ENCODE measurements at places on chromosomes 3 and 15. TPM values are rescaled to one million over a fixed set of nuclear protein-coding genes. Genes with fewer than 3 reads are reported as not detected.

- DNase-seq = no peak
Observed at GRCh38 chr3:39255503-39256325, 24.1 kb downstream of the CX3CR1 start.

DNA sequence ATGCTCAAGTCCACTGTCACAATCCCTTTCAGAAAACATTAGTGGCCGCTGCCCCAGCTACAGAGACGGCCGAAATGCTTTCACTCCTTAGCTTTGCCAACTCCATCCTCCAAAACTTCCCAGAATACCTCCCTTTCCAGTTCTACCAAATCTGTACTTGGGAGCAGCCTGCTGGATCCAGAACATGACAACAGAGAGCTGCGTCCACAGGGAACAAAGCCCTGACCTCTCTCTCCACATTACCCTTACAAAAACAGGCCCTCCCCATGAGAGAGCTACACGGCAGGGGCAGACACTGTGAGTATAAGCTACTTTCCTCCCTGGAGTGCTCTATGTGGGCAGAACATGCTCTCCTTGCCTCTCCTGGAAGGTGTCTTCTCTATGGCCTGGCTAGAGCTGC, 6.3 kb downstream of the RBM15B start:
- no peak for DNase-seq

The SEMA7A gene
- total RNA-seq = 6.8 TPM

DNA sequence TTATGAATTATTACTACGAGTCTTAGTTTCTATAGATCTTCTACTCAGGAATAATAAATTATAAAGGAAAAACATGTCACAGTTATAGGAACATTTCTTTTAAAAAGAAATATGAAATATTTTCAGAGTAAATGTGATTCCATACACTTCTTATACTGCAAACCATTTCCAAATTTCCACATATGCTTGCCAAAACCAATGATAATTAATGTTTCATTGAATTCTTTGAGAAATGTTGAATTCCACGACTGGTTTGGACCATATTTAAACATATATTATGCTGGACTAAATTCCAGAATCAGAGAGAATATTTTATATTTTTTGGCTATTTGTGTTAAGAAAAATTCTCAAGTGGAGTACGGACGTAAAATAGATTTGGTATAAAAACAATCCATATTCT, 144.6 kb downstream of the EPHA3 start:
- no peak for DNase-seq

The LRRC49 gene
- total RNA-seq = not detected

The CPLX3 gene
- total RNA-seq = not detected

DNA sequence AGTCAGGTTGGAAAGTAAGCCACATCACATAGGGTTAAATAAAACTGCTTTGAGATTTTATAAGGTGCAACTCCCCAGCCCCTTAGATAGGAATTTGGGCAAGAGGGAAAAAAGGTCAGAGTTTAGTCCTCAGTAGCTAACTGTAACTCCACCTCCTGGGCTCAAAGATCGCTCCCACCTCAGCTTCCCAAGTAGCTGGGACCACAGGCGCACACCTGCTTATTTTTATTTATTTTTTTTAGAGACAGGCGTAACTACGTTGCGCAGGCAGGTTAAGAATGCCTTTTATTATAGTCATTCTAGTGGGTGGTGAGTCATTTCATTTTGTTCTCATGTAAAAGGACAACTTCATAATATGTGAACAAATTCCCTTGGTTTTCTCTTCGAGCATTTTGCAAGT, 14.7 kb downstream of the TM2D3 start:
- DNase-seq = no peak

DNA sequence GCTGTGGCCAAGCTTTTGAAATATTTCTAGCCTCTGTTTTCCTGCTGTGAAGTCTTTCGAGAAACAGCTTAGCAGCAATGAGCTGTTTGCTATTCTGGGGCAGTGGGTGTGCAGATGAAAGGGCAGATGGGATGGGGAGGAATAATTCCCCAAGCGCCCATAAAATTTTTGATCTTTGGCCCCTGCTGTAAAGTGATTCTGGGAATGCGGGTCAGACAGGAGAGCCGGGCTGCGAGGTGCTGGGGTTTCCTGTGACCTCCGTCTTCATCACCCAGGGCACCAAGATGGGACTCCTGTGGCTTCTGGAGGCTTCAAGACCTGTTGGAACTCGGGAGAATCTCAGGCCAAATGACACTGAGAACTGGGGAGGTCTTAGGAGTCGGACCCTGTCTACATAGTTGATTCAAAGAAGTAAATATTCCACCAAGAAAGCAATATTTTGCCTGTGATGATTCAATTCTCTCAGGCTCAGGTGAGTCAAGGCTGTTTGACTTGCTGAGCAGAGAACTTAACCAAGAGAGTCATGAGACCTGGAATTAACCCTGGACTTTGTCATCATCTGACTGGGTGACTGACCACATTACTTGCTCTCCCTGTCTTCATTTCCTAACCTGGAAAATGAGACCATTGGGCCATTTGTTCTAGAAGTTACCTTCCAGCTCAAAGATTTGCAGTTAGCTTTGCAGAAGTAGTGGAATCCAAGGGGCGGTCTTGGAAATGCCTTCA, 86.4 kb downstream of the POLR2M start:
- no peak for DNase-seq

GRCh38 chr3:40382617-40382979, 4.4 kb upstream of the ENTPD3 start:
- peak; percentile 33 for DNase-seq

The KPNA4 gene
- total RNA-seq = 72.4 TPM

The POPDC2 gene
- total RNA-seq = 0.13 TPM

DNA sequence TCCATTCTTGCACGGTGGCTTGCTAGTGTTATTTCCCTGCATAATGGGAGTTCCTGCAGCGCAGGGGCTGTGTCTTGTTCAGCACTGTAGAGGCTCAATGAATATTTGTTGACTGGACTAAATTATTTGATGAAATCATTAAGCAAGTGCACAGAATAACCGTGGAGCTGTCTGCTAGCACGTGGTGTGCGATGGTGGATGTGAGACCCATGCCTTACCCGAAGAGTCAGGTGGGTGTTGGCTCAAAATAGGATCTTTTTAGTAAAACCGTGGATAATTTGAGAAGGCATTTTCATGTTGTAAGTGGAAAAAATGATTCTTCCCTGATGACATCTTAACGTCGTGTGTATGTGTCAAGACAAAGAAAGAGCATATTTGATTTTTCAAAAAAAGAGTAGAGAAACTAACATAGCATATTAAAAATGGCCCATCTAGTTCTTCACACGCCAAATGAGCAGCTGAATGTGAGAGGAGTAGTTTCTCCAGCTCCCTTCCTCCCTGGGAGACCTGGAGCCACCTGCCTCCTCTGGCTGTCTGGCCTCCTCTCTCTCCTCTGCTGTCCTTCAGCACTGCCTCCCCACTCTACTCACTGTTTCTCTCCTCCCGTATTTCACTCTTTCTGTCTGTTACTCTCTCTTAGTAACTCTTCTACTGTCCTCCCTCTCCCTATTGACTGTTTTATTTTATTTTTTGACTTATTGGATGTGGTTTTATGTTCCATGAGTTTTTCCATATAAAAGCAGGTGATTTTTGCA, 6.3 kb downstream of the FAM81A start:
- no peak for DNase-seq

GRCh38 chr3:50156549-50157493, 1.7 kb downstream of the SEMA3F start:
- DNase-seq = peak; percentile 32

The ARHGAP11A gene
- 68.4 TPM for total RNA-seq

GRCh38 chr3:36698314-36698713, 66.0 kb downstream of the DCLK3 start:
- DNase-seq = no peak

- peak; percentile 41 for DNase-seq
Observed at GRCh38 chr15:44710236-44711095, 657 bp downstream of the PATL2 start.

The CEP97 gene
- 7.1 TPM for total RNA-seq

DNA sequence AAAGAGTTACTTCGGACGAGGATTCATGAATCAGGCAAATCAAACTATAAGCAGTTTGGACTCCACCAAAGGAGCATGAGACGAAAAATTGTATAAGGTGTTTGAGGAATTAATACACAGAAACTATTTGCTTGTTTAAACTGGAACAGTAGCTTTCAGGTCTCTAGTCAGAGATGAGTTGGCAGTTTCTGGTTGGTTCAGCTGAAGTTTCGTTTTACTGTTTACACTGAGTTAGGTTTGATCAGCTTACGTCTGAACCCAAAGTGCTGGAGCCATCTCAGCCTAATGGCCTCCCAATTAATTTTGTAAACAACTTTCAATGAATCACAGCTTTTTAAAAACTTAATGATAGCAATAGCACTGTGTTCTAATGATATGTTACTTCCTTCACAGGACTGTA, 703.7 kb downstream of the NLGN1 start:
- DNase-seq = no peak

- DNase-seq = no peak
Observed at GRCh38 chr15:31373096-31373865, 46.6 kb downstream of the KLF13 start.

The GOLGA8S gene
- not detected for total RNA-seq

DNA sequence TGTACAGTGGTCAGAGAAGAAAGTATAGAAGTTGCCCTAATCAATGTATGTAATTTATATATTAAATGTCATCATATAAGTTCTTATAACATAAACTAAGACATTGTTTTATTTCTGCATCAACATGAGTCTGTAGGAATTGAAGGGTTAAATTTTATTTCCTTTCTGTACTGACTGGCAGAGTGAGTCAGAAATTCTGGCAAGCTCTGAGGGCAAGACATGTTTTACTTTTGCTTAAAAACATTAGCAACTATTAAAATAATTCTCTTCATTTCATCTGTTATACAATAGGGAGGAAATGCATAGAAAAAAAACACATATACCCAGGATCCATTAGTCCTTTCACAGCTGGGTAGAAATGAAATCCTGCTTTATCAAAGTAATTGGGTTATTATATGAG, 171.4 kb upstream of the ALCAM start:
- DNase-seq = no peak

GRCh38 chr15:51274956-51275355, 63.4 kb downstream of the CYP19A1 start:
- DNase-seq = no peak

- DNase-seq = no peak
Observed at GRCh38 chr3:72375237-72376076, 472.8 kb downstream of the SHQ1 start.

The CFAP100 gene
- total RNA-seq = not detected

The ACKR4 gene
- not detected for total RNA-seq

DNA sequence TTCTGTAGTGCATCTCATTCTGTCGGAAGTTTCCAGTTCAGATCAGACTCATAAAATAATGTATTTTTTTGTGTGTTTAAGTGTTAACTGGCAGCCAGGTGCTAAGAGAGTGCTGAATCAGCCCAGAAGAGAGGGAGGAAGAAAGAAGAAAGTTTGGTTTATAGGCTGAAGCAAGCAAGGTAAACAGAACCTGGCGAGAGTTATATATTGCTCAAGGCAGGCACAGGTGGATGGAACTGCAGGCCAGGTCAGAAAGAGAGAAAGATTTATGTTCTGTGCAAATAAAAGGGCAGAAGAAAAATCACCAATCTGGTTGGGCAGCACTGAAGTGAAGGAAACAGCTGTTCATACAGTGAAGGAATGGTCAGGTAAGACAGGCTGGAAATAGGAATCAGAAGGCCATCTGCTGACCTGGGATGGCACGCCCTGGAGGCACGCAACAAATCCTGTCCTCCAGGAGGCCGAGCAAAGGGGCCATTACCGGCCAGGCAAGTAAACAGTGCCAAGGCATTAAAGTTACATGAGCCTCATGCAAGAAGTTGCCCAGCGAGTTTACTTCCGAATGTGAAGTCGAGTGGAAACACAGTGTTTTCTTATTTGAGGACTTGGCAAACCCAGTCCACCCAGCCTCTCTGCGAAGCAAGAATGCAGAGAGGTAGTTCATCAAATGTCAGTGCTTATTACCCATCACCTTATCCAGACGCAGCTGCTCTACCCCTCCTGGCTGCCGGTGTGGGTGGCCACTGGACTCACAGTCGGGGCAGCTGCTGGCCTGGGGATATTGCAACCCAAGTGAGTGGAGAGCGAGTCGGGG, 309.8 kb downstream of the VPS13C start:
- no peak for DNase-seq

GRCh38 chr15:89936051-89936785, 23.5 kb upstream of the ARPIN start:
- no peak for DNase-seq

DNA sequence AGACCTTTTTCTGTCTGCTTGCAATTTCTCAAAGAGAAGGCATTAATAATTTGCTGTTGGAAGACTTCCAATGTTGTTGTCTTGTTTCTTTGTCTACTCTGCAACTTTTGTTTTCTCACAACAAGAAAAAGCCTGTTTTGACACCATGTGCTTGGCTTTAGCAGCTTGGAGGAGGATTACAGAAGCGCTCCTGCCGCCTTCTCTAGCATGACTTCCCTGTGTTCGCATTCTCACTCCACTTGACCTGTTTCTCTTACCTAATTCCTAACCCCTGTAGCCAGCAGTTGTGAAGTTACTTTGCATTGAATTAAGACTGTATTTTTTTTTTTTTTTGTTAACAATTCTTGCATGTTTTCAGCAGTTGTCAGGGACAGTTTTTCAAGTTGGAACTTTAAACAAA, 235.3 kb upstream of the GOLIM4 start:
- DNase-seq = no peak

GRCh38 chr15:34239151-34239808, 14.5 kb downstream of the EMC4 start:
- DNase-seq = no peak

GRCh38 chr3:159964166-159964973, 24.3 kb upstream of the IL12A start:
- DNase-seq = no peak

- DNase-seq = peak; percentile 15
Observed at GRCh38 chr15:60479361-60480110, 594 bp upstream of the ICE2 start.

All from K562 (cell line).